ENCODE measurements at places on chromosomes 12 and 14.

- no peak for DNase-seq
Observed at GRCh38 chr12:114690267-114691135, 6.5 kb upstream of the TBX3 start.

GRCh38 chr12:47135578-47135977, 55.8 kb upstream of the AMIGO2 start:
- no peak for DNase-seq

GRCh38 chr14:25759920-25760655, 710.1 kb upstream of the STXBP6 start:
- no peak for DNase-seq

GRCh38 chr14:83162361-83162929, 1628.8 kb upstream of the SEL1L start:
- DNase-seq = no peak

- no peak for DNase-seq
Observed at GRCh38 chr12:118070650-118071049, 9.7 kb upstream of the WSB2 start.

DNA sequence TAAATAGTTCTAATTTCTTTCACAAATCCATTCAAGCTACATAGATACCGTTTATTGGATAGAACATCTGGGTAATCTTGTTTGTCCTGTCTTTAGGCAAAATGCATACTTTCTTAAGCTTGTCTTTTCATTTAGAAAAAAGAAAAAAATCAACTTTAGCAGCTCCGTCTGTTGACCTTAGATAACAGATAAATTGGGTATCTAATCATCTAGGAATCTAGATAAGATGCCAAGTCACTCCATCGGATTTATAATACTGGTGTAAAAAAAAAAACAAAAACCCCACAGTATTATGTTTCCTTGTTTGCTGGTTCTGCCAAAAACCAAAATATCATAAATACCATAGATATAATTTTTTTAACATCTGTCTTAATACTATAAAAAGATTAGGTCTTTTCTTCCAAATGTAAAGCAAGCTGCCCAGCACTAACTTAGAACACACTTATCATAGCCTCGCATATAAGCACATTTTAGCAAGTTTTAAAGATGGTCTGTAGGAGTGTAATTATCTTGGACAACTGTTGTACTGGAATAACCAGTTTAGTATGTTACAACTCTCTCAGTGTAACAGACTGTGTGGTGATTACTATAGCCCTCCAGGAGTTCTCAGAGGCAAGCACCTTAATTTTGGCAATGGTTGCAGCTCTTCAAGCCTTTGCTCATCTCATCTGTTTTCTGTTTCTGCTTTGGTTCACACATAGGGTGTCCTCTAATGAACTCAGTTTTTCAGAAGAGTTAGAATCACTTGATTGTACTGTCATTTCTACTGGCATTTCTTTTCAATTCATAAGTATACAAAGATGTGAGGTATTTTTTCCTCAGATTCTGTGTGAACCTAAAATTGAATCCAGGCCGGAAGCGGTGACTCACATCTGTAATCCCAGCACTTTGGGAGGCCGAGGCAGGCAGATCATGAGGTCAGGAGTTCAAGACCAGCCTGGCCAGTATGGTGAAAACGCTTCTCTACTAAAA, 83.1 kb downstream of the ANO6 start:
- DNase-seq = no peak

DNA sequence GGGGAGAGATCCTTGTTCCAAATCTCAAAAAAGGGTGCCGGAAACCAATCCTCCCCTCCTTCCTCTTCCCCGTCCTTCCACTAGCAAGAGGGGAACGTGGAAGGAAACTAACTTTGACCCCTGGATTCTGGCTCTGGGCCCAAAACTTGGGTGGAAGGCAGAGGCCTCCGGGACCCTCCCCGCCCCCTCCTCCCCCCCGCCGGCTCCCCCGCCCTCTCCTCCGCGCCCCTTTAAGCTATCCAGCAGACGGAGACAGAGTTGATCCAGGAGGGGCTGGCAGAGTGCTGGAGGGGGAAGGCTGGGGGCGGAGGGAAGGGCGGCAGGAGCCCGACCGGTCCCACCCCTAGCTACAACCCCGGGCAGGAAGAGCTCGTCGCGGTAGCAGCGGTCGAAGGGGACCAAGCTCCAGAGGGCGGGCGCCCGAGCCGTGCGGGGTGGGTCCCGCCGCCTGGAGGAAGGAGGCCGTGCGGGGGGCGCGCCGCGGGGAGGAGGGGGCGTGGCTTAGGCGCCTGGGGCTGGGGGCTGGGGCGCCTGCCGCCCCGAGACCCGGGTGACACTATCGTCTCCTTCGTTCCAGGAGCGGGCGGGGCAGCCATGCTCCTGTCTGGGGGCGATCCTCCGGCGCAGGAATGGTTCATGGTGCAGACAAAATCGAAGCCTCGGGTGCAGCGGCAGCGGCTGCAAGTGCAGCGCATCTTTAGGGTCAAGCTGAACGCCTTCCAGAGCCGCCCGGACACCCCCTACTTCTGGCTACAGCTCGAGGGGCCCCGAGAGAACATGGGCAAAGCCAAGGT, at the start of gene NYNRIN:
Gene NYNRIN (plus strand): TSS at position 351 of the 794 bp plus-strand sequence. CDS start 244 bp downstream, at position 595.
- no peak for DNase-seq

GRCh38 chr12:126608607-126609175, 1543.5 kb downstream of the AACS start:
- DNase-seq = no peak

DNA sequence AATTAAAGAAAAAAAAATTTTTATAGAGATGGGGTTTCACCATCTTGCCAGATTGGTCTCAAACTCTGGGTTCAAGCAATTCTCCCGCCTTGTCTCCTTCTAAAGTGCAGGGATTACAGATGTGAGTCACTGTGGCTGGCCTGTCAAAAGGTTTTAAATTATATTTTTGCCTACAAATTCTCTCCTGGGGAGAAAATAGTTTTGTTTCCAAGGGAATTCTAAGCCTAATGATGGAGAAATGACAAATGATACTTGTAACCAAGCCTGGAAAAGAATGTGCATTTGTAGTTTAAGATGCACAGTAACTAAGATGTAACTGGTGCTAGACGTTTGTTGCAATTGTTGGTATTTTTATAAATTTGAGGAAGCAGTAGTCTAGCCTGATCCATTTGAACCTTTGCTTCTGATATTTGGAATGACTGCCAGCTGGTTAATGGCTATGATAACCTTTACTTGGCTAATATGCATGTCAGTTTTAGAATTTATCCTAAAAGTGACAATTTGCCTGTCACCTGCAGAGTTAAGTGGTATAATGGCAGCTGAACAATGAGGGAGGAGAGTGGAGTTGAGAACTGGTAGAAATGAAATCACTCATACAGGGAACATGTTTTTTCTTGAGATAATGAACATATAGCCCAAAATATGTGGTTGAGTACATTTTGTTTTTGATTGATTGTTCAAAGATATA, 148.0 kb downstream of the FUT8 start:
- DNase-seq = no peak

DNA sequence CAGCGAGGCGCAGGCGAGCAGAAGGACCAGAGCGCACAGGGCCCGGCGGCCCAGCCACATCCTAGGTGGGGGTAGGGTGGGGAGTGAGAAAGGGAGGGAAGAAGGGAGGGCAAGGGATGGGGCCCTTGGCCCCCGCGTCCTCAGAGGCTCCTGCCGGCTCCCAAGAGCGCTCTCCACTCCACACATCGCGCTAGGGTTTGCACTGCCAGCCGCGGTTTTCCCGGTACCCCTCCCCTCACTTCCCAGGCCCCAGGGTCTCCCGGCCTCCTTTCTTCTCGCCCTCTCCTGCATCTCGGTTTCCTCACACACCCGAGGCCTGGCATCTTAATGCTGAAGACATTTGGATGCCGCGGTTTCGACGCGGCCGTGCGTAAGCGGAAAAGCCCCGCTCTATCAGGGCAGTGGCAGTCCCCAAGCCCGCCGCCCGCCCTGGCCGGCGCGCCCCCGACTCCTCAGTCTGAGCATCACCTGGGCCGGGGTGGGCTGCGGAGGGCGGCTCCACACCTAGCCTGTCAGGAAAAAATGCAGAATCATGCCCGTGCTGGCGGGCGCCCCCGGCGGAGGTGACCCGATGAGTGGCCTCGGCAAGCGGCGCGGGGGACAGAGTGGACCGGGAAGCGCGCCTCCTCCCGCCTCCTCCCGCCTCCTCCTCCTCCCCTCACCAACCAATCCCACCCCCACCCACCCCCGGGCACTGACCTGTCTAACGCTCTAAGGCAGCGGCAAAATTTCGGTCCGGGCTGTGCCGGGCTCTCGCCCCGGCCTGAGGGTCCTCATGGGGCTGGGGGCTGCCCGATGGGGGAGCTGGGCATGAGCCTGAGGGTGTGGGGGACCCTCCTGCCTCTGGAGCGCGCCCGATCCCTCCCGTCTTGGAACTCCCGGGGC, 686 bp downstream of the B4GALNT1 start:
- DNase-seq = no peak

DNA sequence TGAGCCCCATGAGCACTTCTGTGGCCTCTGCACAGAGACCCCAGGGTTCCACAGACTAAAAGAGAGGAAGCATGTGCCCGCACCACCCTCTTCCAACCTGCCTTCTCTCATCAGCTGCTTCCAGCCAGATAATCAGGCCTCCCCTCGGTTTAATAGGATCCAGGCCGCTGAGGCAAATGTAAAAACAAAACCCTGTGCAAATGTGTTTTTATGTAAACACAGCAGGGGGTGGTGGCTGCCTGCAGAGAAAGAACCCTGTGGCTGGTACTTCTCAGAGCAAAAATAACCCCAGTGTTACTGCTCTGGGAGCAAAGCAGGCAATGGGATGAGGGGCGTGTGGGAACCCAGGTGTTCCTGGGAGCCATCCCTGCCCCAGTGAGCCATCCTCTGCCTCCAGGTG, 46.2 kb downstream of the WSCD2 start:
- no peak for DNase-seq

DNA sequence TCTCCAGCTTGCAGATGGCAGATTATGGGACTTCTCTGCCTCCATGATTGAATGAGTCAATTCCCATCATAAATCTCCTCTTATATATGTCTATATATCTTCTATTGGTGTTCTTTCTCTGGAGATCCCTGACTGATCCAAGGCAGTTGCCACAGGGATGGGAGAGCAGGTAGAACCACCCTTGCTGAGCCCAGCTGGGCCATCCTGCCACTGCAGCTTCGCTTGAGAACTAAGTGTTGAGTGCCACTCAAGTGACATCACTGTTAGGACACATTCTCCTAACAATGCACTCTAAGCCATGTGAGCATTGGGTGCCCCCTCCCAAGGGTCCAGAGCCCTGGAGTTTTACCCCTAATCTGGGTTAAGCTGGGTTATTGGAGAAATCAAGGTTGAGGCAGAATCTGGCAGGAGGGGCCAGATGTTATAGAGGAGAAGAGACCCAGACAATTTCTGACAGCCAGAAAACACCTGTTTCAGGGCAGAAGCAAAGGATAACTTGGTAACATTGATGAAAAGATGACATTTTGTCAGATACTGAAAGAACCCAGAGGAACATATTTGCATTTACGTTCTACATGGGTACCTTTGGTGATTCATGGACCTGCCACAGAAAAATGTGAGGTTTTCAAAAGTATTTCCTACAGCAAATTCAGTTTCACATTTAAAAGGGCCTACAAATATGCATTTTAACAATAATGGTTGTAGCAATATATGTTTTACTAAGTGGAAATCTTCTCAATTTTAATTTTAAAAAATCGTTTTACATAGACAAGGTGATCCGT, 57.2 kb upstream of the MAX start:
- DNase-seq = no peak

DNA sequence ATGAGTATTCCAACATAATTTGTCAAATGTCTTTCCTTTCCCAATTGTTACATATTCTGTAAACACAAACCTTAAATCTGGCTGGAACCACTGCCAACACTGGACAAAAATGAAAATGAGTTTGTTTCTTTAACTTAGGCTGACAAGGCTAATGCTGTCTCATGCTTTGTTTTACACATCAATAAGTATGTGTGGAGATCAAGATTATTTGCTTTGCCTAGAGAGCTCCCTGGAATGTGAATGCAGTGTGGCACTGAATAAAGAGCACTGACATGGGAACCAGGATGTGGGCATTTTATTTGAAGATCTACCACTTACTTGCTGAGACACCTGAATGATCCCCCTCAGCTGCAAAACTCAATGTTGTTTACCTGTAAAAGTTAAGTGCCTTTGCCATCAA, 61.7 kb downstream of the RALGAPA1 start:
- DNase-seq = no peak

- no peak for DNase-seq
Observed at GRCh38 chr12:52698651-52699340, 4.5 kb downstream of the KRT77 start.

DNA sequence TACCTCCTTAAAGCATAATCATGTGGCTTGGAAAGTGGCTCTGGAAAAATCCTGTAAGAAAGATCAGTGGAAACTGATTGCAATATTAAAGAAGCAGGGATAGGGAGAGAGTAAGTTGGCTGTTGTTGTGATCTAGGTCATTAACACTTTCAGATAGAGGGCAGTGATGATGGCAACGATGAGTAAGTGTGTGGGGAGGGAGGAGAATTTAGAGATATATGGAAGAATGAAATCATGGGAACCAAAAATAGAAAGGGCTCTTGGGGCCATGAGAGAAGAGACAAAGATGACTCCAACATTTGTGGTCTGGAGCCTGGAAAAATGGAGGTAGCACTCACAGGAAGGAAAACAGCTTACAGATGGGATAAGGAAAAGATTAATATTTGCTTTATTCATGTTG, 23.3 kb downstream of the SNRPF start:
- DNase-seq = no peak

DNA sequence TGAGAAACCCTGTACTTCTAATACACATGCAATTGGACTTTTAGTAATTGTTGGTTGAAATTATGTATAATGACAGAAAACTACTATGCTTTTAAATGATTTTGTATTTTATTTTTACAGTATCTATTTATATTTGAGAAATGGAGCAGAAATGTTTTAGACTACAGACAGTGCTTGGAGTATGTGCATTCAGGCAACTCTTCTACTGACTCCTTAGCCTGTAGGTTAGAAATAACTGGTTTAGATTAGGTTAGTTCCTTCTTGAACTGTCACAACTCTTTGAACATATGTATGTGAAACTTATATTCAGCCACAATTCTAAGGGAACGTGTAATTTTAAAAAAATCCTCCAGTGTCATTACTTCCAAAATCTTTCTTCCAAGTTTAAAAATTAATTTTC, 1.7 kb downstream of the FGFR1OP2 start:
- peak; percentile 28 for DNase-seq

- no peak for DNase-seq
Observed at GRCh38 chr14:22380571-22381407, 208.2 kb downstream of the DAD1 start.

DNA sequence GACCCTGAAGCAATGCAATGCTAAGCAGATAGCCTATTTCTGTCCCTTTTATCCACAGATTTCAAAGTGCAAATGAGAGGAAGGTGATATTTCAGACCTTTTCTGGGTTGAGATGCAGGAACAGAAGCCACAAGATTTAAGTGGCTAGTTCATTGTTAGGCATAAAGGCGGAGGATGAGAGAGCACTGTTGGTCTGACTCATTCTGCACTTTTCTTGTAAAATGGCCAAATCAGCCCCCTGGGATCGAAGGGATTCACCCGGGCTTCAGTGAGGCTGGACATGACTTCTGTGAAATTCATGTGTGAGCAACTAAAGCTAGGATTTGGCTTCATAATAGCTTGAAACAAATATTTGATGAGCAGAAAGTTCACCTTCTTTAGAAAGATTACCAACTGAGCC, 101.9 kb upstream of the OVCH1 start:
- no peak for DNase-seq

- DNase-seq = no peak
Observed at GRCh38 chr14:85978582-85979250, 448.8 kb downstream of the FLRT2 start.

All from AML-193 (cell line).